ENCODE measurements at places on chromosomes 1 and 21.
A peak's percentile ranks its signal among the peaks of the same experiment; 100 is the strongest.

- DNase-seq = no peak
Observed at GRCh38 chr1:53536606-53537005, 77.4 kb downstream of the DMRTB1 start.

- DNase-seq = no peak
Observed at GRCh38 chr1:219088778-219089557, 84.7 kb upstream of the LYPLAL1 start.

DNA sequence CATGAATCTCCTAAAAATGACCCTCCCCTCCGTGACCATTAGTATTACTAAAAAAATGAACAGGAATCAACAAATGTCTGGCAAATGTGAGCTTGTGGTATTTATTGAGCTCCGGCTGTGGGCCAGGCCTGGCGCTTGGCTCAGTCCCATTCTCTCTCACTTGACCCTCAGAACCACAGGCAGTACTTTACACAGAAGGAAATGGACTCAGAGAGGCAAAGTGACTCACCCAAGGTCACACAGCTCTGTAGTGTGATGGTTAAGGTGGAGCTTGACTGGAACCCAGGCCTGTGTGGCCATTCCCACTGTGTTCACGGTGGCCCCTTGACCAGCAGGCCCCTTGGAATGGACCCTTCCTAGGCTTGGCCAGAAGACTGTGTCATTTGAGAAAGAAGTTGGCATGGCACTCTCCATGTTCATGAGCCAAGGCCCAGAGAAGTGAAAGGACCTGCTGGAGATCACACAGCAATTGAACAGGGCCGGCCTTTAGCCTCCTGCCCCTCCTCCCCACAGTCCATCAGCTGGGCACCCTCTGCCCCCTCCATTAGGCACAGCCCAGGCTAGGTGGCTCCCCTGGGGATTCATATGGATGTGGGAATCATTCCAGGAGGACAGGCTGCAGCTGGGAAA lies 32.1 kb downstream of the FAM151A start:
- DNase-seq = no peak

DNA sequence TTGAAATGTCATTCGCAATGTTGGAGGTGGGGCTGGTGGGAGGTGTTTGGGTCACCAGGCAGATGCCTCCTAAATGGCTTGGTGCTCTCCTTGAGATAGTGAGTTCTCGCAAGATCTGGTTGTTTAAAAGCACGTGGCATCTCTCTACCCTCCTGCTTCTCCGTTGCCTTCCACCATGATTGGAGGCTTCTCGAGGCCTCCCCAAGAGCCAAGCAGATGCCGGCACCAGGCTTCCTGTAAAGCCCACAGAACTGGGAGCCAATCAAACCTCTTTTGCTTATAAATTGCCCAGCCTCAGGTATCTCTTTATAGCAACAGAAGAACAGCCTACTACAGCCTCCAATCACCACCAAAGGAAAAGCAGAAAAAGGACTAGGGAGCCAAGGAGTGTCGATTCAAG lies 80.5 kb downstream of the PDE9A start:
- no peak for DNase-seq

GRCh38 chr1:36419140-36419539 lies 21.4 kb upstream of the LSM10 start:
- no peak for DNase-seq

- peak; percentile 84 for DNase-seq
Observed at GRCh38 chr1:151540021-151540981, at the start of gene TUFT1. Gene TUFT1 (plus strand): TSS chr1:151540309. CDS start chr1:151540367, 58 bp downstream.

- DNase-seq = no peak
Observed at GRCh38 chr1:203858975-203859374, 2.4 kb upstream of the SNRPE start.

DNA sequence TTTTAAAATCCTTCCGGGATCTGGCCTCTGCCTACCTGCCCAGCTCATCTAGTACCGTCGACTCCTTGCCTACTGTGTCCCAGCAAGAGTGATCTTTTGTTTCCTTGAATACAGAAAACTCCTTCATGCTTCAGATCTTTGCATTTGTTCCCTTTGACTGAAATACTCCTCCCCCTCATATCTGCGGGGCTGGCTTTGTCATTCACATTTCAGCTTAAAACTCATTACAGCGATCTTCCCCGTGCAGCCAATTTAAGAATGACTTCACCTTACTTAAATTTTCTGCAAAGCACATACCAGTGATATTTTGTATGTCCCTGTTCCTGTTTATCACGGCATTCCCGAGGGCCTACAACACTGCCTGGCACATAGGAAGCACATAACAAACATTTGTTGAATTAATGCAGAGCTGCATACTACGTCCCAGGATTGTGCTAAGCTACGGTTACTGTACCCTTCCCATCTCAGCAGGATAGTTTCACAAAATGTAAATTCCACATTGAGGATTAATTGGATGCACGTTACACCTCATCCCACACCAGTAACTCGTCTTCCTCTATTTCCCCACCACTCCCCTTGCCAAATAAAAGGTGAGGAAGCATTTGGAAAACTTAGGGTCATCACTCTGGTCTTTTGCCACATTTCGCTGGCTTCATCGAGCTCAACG lies 837 bp upstream of the DESI2 start:
- no peak for DNase-seq

DNA sequence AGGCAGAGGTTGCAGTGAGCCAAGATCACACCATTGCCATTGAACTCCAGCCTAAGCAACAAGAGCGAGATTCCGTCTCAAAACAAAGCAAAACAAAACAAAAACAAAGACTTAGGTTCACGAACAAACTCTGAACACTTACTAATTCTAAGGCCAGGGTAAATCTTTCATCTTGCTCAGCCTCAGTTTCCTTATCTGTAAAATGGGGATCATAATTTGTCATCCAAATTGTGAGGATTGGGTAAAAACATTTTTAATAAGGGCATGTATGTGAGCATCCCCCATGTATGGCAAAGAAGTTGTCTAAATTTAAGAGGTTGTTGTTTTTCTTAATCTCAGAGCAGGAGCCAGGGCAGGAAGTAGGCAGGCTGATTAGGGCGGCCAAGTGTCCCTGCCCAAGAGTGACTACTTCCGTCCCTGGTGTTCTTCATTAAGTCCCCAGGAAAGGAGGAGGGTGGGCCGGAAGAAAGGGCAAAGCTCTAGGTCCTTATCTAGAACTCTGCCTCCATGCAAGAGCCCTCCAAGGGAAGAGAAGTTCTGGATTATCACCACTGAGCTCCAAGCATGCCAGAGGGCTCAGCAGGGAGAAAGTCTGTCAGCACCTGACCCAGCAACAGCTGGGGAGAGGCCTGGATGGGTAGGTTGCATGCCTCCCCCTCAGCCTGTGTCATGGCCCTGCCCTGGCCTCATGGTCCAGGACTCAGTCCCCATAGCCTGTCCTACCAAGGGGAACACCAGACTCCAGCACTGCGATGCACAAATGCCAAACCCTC lies 49.9 kb upstream of the CLIC4 start:
- DNase-seq = no peak

- no peak for DNase-seq
Observed at GRCh38 chr1:221170171-221170570, 290.9 kb downstream of the HLX start.

DNA sequence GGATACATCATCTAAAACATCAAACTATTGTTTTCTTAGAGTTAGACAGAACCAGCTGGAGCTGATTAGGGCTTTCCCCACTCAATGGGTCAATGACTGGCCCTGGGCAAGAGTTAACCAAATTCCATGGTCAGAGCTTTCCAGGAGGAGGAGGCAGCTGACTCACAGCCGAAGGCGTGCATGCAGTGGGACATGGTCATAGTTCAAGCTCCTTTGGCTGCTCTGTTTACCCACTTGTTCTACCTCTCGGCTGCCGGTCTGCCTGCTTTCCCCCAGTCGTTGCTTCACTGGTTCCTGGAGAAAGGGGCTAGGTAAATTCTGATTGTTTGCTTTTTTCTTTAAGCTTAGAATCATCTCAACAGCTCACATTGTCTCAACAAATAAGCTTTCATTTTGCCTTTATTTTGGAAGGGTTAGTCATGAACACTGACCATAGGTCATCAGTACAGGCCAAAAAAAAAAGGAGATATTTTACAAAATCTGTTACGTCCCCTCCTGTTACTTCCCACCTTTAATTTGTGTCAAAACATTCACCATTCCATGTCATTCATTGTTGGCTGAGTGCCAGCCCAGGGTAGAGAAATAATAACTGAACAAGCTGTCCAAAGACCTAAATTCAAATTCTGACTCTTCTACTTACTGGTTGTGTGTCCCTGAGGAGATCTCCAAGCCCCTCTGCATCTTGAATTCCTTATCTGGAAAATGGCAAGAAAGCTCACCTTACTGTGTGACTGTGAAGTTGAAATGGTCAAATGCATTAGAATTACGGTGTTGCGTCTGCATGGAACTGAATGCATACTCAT lies 12.0 kb downstream of the MAB21L3 start:
- no peak for DNase-seq

GRCh38 chr1:43232074-43232473 lies 37.7 kb upstream of the TMEM125 start:
- no peak for DNase-seq

DNA sequence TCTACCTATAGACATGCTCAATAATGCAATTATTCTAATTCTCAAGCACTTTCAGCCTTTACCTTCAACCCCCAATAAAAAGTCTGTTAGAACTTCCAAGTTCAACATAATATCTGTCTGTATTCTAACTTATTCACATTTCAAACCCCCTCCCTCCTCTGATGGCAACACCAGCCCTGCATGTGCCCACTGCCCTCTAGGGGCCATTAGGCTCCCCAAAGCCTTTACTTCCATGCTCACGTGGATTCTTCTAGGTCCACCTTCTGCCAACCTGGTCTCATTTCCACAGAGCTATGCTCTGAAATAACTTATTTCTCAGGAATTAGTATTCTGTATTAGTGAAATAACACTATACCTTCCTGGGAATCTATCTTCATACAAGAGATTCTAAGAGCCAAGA lies 22.2 kb upstream of the KPRP start:
- no peak for DNase-seq

- DNase-seq = no peak
Observed at GRCh38 chr1:209010475-209011230, 572.9 kb upstream of the CAMK1G start.

DNA sequence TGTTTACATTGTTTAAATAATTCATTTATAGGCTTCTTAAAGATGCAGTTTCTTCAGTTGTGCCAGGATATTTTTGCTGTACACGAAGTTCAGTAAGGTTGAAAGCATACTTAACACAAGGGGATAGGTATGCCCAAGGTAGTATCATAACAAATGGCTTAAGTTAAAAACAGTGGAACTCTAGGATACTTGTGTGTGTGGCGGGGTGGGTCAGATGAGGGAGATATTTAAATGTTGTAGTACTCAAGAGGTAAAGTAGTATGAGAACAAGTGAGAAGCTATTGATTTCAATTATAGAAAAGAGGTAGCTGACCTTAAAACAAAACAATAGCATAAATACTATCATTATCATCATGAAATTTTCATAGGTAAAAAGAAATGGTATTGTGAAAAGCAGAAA lies 6.2 kb downstream of the LRRC7 start:
- no peak for DNase-seq

DNA sequence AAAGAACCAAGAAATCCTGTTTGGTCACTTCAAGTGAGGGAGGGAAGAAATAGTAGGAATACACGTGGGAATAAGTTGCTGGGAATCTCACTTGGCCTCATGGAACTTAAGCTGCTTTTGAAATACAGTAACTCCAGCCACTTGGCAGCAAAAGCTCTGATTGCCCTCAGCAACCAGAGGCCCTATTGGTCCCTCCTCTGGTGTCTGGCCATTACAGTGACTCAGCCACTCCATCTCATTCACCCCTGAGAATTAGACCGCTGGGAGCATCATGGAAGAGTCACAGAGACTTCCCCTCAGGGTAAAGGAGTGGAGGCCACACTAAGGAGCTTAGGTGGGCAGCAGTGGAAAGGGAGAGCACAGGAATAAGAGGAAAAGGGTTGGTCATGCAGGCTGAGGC lies 99.6 kb downstream of the ELAVL4 start:
- DNase-seq = no peak

DNA sequence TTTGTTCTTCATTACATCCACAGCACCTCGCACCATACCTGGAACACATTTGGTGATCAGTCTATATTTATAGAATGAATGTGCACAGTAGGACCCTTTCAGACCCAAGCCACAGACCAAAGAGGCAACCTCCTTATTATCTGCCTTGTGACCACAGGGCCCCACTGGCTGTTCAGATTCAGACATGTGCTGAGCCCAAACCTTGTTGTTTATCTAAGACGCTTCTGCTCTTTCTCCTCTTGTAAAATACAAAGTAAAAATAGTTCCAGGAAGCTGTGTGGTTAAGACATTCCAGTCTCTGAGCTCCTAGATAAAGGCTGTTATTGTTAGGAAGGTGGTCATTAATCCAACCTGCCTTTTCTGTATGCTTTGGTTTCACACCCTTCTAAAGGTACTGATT lies 3.6 kb upstream of the SCMH1 start:
- DNase-seq = no peak

DNA sequence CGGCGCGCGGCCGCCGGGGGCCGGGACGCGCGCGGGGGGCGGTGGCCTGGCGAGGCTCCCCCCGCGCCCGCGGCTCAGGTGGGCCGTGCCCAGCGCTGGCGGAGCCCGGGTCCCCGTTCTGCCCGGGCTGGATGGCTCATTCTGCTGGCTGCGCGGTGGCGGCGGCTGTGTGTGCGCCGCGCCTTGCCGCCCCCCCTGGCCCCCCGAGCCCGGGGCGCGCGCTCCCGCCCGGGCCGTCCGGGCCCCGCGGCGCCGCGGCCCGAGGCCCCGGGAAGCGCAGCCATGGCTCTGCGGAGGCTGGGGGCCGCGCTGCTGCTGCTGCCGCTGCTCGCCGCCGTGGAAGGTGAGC lies at the start of gene EPHB2:
Gene EPHB2, plus strand, starts transcription at position 139 of the 349 bp plus-strand sequence. Its CDS starts 144 bp downstream, at position 283.
- no peak for DNase-seq

GRCh38 chr1:61605607-61606321 lies 119.2 kb downstream of the TM2D1 start:
- DNase-seq = no peak

GRCh38 chr1:171403393-171403792 lies 81.9 kb upstream of the PRRC2C start:
- DNase-seq = no peak

DNA sequence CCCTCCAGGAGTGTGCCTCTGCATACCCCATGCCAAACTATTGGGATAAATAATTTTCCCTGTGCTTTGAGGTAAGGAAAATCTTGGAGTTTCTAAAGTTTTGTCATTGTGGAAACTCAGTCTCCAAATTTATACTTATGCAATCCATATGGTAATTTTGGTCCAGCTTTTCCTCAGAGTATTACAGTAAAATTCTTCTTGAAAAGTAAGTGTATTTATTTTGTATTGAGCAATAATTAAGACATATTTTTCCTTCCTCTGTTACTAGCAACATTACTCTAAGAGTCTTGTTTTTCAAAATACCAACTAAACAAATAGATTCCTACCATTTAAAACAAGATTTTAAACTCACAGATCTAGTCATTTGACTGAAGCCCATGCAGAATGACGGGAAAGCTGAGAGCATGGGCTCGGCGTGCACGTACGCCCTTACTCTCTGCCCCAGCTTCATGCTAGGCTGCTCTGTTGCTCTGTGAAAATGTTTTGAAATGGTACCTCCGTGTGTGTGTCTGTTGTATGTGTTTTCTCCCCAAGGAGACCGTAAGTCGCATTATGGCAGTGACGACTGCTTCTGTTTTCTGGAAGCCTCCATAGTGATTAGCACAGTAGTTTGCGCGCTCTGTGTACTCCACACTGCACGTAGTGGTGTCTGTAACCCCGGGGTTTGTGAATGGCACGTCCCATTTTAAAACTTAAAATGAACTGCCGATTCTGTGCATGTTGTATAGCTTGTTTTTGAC lies 165.3 kb downstream of the SDCCAG8 start:
- DNase-seq = no peak

- no peak for DNase-seq
Observed at GRCh38 chr1:6972399-6972798, 187.1 kb downstream of the CAMTA1 start.

GRCh38 chr1:209621741-209622655 lies 30.2 kb downstream of the LAMB3 start:
- DNase-seq = no peak
